ENCODE measurements at places on chromosomes 7 and 10. TPM values are rescaled to one million over a fixed set of nuclear protein-coding genes. Genes with fewer than 3 reads are reported as not detected.

Gene SPAG6
- total RNA-seq: 0.34 TPM

Gene CDH23
- 1.9 TPM for total RNA-seq

Gene ZNF467
- total RNA-seq: 0.50 TPM

Gene PCLO
- 3.2 TPM for total RNA-seq

Gene MSS51
- 1.9 TPM for total RNA-seq

Gene RASSF4
- 12.3 TPM for total RNA-seq

Measured in H1 (cell line).